ENCODE measurements at places on chromosomes 7 and 10. TPM values are rescaled to one million over a fixed set of nuclear protein-coding genes. Genes with fewer than 3 reads are reported as not detected.

DNA sequence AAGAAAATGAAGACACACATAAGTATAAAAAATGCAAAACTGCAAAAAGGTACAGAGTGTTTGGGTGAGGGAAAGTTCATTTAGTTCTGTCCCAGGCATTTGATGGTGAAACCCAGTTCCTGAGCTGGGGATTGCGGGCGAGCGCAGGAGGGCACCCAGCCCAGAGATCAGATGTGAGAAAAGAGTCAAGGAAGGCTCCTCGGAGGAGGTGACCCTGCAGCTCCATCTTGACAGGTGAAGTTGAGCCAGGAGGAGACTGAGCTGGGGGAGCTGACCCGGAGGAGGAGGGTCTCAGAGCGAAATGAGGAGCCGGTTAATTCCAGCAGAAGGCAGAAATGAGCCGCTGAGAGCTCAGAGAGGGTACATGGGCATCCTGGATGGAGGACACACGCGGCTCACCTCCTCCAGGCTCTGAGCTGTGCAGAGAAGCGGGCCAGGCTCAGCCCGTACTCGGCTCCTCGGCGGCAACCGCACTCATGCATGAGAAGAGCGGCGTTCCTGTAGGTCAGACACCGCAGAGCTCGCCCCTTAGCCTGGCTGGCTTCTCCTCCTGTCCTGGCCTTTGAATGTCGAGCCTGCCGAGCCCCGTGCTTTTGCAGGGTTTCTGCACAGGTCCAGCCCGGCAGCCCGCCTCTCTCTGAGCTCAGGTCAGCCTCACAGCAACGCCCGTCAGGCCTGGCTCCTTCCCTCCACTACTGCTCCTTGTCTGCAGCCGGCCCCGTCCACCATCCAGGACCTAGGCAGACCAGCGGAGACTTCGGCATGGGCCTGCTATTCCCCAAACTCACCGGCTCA is 9.5 kb upstream of the RAMP3 start:
- no peak for DNase-seq

- no peak for DNase-seq
These were observed 43.9 kb downstream of the IFIT5 start for GRCh38 chr10:89458291-89458690.

Gene EPO
- total RNA-seq = not detected

DNA sequence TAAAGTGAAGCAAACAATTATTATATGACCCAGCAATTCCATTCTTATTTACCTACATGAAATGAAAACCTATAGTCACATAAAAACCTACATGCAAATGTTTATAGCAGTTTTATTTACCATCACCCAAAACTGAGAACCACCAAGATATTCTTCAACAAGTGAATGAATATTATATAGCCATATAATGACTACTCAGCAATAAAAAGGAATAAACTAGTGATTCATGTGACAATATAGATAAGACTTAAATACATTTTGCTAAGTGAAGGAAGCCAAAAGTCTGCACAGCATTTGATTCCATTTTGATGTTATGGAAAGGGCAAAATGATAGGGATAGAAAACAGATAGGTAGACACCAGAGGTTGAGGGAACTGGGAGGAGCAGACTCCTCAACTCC is 31.7 kb downstream of the PODXL start:
- DNase-seq = no peak

- no peak for DNase-seq
These were observed 6.0 kb upstream of the CFAP46 start for GRCh38 chr10:132948351-132948750.

Gene KLF6
- total RNA-seq = 43.0 TPM

GRCh38 chr10:22315455-22316285 is 518 bp upstream of the COMMD3 start:
- peak; percentile 16 for DNase-seq

DNA sequence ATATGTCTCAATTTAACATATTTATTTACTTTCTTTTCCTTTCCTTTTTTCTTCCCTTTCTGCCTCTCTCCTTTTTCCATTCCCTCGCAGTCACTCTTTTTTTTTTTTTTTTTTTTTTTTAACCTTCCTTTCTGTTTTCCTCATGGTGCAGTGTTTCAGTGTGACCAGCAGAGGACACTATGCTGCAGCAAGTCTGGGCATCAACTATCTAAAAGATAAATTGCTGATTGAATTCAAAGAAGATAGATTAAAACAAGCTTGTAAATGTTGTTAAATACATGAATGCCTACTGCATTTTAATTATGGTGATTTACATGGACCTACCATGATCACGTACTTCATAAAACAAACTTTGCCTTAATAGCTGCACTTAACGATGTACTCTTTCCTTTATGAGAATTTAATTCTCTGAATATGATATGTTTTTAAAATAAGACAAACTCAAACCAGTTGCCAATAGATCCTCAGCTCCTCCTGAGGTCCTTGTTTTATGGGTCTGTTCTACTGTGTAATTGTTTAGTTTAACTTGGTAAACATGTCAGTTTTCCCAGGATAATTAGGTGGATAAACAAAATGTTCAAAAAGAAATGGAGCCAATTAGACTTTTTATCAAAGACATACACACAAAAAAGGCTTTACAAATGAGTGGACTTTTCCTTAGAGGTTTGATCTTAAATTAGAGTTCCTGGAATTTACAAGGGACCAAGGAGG is 101.0 kb upstream of the AGR3 start:
- DNase-seq = peak; percentile 38

Gene LIPN
- total RNA-seq = not detected

All from OCI-LY7 (cell line).